ENCODE measurements at places on chromosomes 13 and 19.

GRCh38 chr13:30047154-30047874 lies 196.9 kb upstream of the UBL3 start:
- DNase-seq: no peak

- DNase-seq: no peak
Observed at GRCh38 chr13:30785191-30785850, 50.0 kb downstream of the ALOX5AP start.

GRCh38 chr13:110912651-110913051 lies 2.2 kb downstream of the ANKRD10 start:
- no peak for DNase-seq

DNA sequence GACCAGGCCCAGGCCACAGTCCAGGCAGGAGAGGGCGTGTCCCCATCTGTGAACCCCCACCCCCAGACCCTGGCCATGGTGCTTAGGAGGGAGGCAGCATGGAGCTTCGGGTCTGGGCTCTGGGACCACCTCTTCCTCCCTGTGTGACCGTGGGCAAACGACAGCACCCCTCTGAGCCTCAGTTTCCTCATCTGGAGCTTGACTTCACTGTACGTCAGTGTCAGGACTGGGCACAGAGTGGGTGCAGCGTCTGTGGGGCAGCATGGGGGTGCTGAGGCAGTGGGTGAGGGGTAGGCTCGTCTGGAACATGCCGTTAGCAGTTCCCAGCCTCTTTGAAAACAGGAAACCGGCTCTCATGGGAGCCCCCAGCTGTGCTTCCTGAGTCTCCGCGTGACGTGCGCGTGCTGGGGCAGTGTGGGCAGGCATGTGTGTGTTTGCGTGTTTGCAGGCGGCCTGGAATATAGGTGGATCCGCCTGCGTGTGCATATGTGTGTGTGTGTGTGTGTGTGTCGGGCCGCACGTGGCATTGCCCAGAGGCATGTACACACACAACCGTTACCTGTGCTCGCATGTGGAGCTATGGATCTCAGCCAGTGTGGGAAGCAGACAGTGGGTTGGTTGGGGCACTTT lies 15.8 kb downstream of the ARRDC2 start:
- DNase-seq: peak; percentile 57

GRCh38 chr19:13888281-13888680 lies 11.3 kb downstream of the NANOS3 start:
- no peak for DNase-seq

GRCh38 chr13:38656699-38657098 lies 30.2 kb upstream of the FREM2 start:
- DNase-seq: no peak

- no peak for DNase-seq
Observed at GRCh38 chr19:50835103-50835784, 1.9 kb upstream of the KLK15 start.

DNA sequence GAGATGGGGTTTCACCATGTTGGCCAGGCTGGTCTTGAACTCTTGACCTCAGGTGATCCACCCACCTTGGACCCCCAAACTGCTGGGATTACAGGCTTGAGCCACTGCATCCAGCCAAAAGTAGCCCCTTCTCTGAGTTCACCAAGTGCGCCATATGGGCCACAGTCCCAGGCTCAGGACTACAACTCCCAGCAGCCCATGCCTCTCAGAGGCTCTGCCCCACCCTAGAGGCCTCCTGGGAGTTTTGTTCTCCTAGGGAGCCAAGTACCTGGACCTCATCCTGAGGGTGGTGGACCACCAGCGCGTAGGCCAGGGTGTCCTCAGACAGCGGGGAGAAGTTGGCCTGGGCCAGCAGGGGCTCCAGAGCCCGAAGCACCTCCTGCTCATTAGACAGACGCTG lies 18.8 kb downstream of the TMEM143 start:
- DNase-seq: no peak

DNA sequence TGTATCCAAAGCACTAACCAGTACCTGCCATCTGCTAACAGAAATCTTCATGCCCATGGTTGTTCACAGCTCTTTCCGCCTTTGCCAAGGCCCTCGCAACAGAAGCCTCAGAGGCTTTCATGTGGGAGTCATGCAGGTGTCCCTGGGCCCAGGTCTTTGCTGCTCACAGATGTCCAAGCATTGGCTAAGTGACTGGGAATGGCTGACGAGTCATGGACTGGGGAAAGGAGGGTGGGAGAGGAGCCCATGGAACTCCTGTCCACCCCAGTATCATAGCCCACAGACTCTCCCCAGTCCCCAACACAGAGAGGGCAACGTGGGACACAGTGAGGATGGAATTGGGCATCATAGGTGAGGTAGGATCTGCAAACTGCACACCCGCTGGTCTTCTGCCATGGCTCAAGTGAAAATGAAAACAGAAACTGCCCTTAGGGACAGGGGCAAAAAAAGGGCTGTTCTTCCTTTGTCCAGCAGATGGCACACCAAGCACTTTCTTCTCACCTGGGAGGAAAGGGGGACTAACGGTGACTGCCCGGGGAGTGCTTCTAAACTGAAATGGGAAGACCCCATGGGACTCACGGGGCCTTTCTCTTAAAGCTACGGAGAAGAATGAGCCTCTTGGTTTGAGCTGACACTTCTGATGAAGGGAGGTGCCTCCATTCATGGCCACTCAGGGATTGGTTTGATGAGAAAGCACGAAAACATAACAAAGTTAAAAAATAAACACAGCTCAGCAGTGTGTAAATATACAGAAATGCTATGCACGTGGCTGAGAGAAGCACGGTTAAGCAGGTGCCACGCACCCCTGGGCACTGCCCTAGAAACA lies 11.1 kb upstream of the DHRS12 start:
- peak; percentile 77 for DNase-seq

DNA sequence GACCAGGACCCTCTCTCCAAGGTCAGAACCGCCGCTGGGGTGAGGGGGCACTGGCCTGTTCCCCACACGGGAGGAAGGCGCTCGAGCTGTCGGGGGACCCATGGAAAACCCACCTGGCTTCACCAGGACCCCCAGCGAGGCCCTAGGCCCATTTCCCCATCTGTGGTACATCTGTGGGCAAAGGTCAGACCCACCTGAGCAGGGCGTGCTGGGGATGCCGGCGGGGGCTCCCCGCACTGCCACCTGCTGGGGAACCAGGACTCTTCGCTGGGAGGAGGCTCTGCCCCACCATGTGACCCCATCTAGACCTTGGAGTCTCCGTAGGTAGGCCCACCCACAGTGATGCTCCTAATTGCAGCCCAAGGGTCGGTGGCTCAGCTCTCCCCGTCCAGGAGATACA lies 511 bp downstream of the WDR88 start:
- no peak for DNase-seq

DNA sequence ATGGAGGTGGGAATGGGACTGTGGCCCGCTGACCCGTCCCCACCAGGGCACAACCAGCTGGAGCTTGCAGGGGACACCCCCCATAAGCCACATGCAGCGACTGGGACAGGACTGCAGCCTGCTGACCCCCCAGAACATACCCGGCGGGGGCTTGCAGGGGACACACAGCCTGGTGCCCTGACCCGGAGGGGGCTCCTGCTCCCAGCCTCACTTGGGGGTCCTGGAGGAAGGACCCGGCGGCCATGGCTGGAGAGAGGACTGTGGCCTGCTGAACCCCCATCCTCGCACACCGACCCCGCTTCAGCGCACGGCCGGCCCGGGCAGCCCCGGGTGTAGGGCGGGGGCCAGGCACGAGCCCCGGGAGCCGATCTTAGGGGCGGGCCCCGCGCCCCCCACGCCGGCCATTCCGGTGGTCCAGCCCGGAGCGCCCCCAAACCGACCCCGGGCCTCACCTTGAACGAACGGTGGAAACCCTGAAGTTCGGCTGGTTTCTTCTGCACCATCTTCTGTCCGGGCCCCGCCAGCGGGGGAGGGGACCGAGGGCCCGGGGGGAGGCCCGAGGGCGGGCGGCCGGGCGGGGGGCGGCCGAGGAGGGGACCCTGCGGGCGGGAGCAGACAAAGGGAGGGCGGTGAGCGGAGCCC lies 574 bp downstream of the MKNK2 start:
- no peak for DNase-seq

- no peak for DNase-seq
Observed at GRCh38 chr13:27965740-27966640, 3.1 kb downstream of the CDX2 start.

- peak; percentile 33 for DNase-seq
Observed at GRCh38 chr13:50512474-50513299, 330.8 kb downstream of the DLEU7 start.

GRCh38 chr19:524062-524674 lies 7.4 kb upstream of the CDC34 start:
- DNase-seq: no peak

DNA sequence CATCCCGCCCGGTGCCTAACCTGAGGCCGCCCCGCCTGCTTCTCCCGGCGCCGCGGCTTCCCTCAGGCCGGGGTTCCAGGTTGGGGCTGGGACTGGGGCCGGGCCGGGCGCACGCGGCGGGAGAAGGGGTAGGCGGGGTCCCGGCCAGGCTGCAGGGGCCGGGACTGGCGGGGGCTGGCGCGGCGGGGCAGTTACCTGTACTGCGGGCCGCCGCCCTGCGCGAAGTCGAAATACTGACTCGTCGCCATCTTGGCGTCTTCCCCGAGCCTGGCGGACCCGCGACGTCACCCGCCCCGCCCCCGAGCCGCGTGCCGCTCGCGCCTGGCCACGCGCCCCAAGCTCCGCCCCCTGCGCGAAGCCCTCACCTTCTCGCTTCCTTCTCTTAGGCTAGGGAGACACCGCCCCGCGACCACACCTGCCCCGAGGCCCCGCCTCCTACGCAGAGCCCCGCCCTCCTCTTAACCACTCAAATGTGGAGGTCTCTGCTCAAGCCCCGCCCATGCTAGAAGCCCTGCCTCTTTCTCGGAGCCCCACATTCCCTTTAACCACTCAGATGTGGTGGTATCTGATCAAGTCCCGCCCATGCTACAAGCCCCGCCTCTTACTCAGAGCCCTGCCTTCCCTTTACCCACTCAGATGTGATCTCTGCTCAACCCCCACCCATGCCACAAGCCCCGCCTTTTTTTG lies at the start of gene ZFR2:
Gene ZFR2 (minus strand): TSS at position 269 of the 687 bp plus-strand sequence. CDS start 21 bp downstream, at position 248.
- DNase-seq: peak; percentile 28

- DNase-seq: no peak
Observed at GRCh38 chr13:110374431-110375370, 67.6 kb downstream of the COL4A2 start.

GRCh38 chr13:101202590-101202989 lies 213.7 kb downstream of the NALCN start:
- no peak for DNase-seq

DNA sequence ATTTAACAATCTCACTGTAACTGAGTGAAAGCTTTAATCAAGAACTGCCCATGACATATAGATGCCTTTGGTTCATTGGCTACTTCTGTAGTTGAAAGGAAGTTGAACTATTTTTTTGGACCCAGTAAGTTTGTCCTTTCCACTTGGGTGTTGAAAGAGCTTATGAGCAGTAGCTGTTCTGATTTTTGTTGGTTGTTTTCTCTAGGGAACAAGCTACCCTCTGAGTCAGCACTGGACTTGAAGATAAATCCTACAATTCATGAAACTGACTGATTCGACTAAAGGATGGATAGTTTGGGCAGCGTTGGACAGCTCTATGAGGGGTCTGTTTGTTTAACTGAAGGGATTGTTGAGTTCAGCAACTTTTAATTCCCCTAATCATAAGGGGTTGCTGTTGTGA lies 101.0 kb downstream of the PAN3 start:
- DNase-seq: no peak

DNA sequence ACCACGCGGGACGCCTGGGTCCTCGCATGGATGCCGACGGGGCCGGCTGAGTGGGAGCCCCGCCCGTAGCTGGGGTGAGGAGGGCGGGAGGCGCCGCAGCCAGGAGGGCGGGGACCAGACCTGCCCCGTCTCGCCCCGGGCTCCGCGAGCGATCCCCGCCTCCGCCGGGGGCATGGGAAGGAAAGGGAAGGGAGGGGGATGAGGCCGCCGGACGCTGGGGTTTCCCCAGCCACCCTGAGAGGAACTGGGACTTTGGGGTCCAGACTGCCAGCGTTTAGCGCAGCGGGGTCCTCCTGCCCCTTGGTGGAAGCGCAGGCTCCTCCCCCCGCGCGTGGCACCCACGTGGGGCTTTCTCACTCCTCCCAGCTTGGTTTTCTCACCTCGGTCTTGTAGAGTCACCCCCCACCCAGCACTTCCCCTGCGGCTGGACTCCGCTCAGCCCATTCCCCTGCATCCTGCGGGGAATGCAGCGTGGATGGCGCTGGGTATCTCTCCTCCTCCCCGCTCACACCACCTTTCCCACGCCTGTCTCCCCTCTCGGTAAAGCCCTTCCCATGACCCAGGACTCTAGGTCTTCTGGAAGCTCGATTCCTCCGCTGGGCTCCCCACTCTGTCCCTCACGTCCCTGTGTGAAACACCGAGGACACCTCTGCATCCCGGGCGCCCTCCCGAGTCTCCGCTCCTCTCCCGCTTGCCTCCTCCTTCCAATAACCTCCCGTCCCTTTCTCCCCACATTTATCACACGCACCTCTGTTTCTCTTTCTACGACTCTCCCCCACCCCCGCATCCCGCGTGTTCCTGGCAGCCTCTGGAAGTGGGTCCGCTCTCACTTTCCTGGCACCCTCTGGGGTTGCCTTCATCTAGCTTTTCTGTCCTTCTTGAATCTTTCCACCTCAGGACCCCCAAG lies 2.1 kb downstream of the TGFB1 start:
- DNase-seq: peak; percentile 87

- no peak for DNase-seq
Observed at GRCh38 chr19:2982983-2983350, 5.6 kb downstream of the TLE6 start.

DNA sequence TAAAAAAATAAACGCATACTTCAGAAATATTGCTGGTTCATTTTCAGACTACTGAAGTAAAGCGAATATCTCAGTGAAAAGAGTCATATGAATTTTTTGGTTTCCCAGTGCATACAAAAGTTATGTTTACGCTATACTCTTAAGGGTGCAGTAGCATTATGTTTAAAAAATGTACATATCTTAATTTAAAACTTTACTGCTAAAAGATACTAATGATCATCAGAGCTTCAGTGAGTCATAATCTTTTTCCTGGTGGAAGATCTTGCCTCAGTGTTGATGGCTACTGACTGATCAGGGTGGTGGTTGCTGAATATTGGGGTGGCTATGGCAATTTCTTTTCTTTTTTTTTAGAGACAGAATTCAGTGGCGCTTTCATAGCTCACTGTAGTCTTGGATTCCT lies 48.9 kb downstream of the NDFIP2 start:
- DNase-seq: no peak

GRCh38 chr19:4556597-4557127 lies 2.8 kb downstream of the SEMA6B start:
- DNase-seq: no peak

- peak; percentile 61 for DNase-seq
Observed at GRCh38 chr13:25874907-25875306, 176.9 kb downstream of the SHISA2 start.

- no peak for DNase-seq
Observed at GRCh38 chr19:525029-525428, 6.5 kb upstream of the CDC34 start.

GRCh38 chr13:30222254-30222653 lies 85.1 kb downstream of the KATNAL1 start:
- no peak for DNase-seq
